Uterus (tissue), 4 donors: ENCODE measurements at places on chromosomes 2 and 18. TPM values are rescaled to one million over a fixed set of nuclear protein-coding genes. Genes with fewer than 3 reads are reported as not detected.

DNA sequence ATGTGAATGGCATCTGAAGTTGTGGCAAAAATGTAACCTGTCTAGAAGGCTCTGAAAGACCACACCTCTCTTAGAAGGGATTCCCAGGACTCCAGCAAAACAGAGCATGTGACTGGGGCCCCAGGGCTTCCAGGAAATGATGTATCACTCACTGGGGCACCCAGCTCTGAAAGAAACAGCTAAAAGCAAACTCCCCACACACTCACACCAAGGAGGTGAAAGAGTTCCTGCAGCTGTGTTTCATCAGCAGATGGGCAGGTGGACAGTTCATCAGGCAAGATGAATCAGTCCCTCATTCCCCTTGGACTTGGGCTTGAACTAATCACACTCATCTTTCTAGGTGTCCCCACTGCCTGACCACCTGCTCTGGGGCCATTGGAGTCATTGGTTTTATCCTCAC is 76.2 kb downstream of the CCBE1 start:
- H3K27me3 ChIP-seq: no peaks in the 10 kb centered on the region
- no peak overlapping the region for H3K4me3 ChIP-seq
- H3K36me3 ChIP-seq: no peaks in the 10 kb centered on the region
- DNase-seq: no peak

ERFE gene
- not detected for total RNA-seq

DNA sequence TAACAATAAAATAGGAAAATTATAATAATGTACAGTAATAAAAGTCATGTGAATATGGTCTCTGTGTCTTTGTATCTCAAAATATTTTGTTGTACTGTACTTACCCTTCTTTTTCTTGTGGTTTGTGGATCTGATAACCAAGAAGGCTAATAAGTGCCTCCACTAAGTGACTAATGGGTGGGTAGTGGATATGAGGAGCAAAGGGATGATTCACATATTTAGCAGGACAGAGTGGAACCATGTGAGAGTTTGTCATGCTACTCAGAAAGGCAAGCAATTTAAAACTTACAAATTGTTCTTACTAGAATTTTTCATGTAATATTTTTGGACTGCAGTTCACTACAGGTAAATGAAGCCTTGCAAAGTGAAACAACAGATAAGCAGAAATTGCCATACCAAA is 1241.2 kb upstream of the CDH2 start:
- H3K36me3 ChIP-seq: no peaks in the 10 kb centered on the region
- DNase-seq: no peak
- no peak overlapping the region for H3K4me3 ChIP-seq
- no peaks in the 10 kb centered on the region for H3K4me1 ChIP-seq

DNA sequence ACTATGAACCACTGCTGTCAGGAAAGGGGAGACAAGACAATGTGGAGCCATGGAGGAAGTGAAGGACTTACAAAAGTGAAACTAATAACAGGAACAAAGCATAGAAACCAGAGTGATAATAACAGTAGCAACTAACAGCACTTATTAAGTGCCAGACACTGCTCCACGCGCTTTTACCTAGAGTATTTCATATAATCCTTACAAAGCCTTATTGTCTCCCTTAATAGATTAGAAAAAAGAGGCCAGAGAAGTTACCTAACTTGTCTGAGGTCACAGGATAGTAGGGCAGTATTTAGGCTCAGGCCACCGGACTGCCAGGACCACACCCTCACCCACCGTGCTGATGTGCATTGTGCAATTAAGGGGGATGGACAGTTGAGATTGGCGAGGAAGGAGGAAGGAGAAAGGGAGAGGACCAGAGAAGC is 98.6 kb upstream of the NFU1 start:
- H3K4me1 ChIP-seq: no peaks in the 10 kb centered on the region
- no peak overlapping the region for H3K4me3 ChIP-seq
- no peak for DNase-seq
- no peaks in the 10 kb centered on the region for H3K36me3 ChIP-seq
- H3K27ac ChIP-seq: no peak overlapping the region
- no peaks in the 10 kb centered on the region for H3K27me3 ChIP-seq

DNA sequence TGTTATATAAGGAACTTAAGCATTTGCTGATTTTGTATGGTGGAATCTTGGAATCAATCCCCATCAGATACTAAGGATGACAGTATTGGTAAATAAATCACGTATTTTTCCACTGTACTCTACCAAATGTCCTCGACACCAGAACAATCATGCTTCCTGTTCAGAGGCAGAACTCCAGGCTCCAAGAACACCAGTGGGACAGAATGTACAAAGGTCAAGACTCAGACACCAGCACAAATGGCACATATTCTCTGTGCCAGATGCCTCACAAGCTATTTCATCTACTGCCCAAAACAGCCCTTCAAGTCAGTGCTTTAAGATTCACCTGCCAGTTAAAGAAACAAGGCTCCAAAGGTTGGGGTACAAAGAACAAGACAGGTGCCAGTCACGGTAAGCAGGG is 420.5 kb downstream of the STK39 start:
- H3K4me1 ChIP-seq: no peaks in the 10 kb centered on the region
- H3K27me3 ChIP-seq: no peaks in the 10 kb centered on the region
- no peak for DNase-seq
- no peak overlapping the region for H3K4me3 ChIP-seq
- H3K27ac ChIP-seq: no peak overlapping the region
